ENCODE measurements at places on chromosomes 7 and 10.

- DNase-seq, result no peak
These were observed 294.7 kb upstream of the PITRM1 start for GRCh38 chr10:3467052-3467951.

- no peak for DNase-seq
These were observed 671.7 kb downstream of the GATA3 start for GRCh38 chr10:8726084-8726778.

GRCh38 chr10:103235775-103236174, 9.9 kb upstream of the RPEL1 start:
- DNase-seq, result no peak

GRCh38 chr10:88182601-88182930, 319.1 kb downstream of the PTEN start:
- no peak for DNase-seq

- DNase-seq, result no peak
These were observed 150.3 kb upstream of the FAM20C start for GRCh38 chr7:41917-42565.

DNA sequence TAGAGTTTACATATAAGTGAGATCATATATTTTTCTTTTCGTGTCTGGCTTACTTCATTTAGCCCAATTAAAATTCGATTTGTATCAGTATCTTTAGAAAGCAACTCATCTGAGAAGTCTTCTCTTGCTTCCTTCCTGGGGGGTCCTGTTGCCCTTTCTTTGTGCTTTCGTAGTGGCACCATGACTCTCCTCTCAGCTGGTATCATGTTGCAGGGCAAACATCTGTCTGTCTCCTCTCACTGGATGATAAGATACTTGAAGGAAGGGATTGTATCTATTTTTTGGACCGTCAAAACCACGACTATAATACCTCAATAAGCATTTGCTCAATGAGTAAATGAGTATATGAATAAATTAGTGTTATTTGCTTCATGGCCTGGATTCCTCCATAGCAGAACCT, 382.5 kb upstream of the SORCS1 start:
- DNase-seq, result no peak

DNA sequence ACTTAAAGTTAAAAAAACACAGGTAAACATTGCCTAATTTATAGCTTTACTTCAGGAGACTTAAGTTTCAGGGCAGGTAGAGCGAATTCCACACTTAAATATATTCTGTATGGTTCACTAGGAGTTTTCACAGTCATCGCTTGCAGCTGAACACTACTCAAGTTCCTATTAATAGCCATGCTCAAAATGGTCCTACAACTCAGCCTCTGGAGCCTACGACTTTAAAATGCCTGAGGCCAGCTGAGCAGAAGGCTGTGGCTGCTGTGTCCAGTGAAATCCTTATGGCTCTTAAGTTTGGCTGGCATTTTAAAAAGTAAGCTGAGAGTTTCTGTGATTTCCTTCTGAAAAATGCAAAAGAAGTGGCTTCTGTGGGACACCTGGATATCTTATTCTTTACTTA, 105.4 kb upstream of the GLI3 start:
- no peak for DNase-seq

GRCh38 chr7:137146012-137146455, 197.5 kb downstream of the PTN start:
- no peak for DNase-seq

GRCh38 chr10:29269486-29269885, 19.4 kb upstream of the LYZL1 start:
- DNase-seq, result no peak

- DNase-seq, result peak; percentile 65
These were observed 3.8 kb downstream of the RTKN2 start for GRCh38 chr10:62264702-62265436.

- no peak for DNase-seq
These were observed 96.6 kb downstream of the FAM53B start for GRCh38 chr10:124647421-124648130.

- no peak for DNase-seq
These were observed 53.0 kb upstream of the HABP2 start for GRCh38 chr10:113499806-113500205.

- DNase-seq, result no peak
These were observed 357.0 kb downstream of the RNLS start for GRCh38 chr10:88226071-88226659.

All from left renal cortex interstitium (tissue), 4 donors.